Activated CD8-positive, alpha-beta memory T cell treated with anti-CD3 and anti-CD28 coated beads, Interleukin-2, amount 10 ng/mL, durations not matched to agents 7 days and 5 days (primary cell): ENCODE measurements at places on chromosomes 7 and 10. TPM values are rescaled to one million over a fixed set of nuclear protein-coding genes. Genes with fewer than 3 reads are reported as not detected.

DNA sequence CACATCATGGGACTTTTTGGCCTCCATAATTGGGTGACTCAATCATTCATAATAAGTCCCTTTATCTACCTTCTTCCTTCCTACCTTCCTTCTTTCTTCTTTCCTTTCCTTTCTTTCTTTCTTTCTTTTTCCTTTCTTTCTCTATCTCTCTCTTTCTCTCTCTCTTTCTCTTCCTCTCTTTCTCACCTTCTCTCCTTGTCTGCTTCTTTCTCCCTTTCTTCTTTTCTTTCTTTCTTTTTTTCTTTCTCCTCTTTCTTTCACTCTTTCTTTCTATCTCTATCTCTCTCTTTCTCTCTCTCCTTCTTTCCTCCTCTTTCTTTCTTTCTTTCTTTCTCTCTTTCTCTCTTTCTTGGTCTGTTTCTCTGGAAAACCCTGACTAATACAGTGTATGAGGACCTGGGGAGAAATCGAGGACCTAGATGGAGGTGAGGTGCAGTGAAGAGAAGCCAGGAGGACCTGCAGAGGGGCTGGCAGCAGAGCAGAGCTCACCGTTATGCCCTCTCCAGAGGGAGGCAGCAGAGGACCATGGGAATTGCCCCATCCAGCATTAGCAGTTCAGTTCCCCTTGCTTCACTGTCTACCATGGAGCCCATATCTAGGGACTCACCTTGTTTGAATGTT is 52.7 kb upstream of the BTRC start:
- DNase-seq = peak; percentile 65

GRCh38 chr10:44101082-44101481 is 283.8 kb downstream of the CXCL12 start:
- no peak for DNase-seq

The TSPAN15 gene
- total RNA-seq = 4.2 TPM

DNA sequence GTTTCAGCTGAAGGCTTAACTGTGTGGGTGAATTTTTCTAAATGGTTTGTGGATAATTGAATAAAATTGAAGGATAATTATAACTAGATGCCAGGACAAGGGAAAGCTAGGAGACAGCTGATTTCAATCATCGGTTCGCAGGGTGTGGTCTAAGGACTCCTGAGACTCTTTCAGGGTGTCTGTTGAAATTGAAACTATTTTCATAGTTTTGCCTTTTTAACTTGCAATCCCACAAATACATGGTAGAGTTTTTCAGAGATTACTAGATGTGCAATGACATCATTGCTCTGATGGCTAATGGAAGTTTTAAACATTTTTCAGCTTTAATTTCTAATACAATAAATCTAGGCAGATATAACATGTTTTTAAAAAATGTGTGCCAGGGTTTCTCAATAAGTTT is 18.5 kb downstream of the TRUB1 start:
- no peak for DNase-seq

DNA sequence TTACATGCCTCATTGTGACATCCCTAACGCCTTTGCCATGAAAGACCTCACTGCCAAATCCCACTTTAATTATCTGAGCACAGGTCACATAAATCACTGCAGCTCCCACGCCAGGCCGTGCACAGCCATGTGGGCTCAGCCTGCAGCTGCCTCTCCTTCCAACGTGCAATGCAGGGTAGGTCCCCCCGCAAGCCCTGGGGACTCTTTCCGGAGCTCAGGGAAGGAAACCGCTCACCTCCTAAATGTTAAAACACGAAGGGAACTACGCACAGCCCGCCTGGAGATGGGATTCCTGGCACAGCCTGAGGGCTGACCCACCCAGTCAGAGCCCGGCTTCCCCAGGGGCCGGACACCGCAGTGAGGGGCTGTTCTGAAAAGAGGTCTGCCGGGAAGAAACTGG is 128.0 kb downstream of the MAD1L1 start:
- DNase-seq = no peak

DNA sequence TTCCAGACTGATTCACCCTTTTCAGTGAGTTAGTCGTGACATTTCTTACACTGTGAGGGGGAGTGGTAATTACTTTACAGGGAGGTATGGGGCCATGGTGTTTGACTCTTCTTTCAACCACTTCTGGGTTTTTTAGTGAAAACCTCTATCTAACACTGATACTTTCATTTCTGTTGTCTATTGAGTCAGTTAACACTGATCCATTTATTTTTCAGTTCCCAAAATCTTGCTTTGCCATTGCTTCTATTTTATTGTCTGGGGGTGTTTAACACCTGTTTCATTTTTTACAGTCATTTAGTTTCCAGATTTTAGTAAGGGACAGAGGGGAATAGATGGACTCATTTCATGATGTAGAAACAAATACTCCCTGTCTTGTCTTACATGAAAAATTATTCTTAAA is 61.5 kb downstream of the HELLS start:
- DNase-seq = no peak

The STOX1 gene
- total RNA-seq = 0.33 TPM

The ZNF511 gene
- 50.7 TPM for total RNA-seq

The SFMBT2 gene
- 49.5 TPM for total RNA-seq

The NKX1-2 gene
- not detected for total RNA-seq

- DNase-seq = no peak
Observed at GRCh38 chr10:3995302-3996210, 210.5 kb upstream of the KLF6 start.

GRCh38 chr7:94901981-94902380 is 5.4 kb upstream of the PPP1R9A start:
- no peak for DNase-seq

DNA sequence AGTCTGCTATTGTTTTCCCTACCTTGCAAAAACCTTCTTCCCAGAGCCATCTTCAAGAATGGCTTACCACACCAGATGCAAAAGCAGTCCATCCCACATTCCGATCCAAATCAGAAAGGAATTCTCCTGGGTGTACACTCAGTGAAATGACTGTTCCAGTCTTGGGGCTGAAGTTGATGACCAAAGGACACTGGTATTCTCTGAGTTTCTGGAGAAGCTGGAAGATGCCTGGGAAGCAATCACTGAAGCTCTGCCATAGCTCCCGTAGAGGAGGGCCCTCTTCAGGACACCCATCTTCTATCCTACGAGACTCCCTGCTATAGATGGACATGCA is 155.7 kb downstream of the LCOR start:
- DNase-seq = no peak

DNA sequence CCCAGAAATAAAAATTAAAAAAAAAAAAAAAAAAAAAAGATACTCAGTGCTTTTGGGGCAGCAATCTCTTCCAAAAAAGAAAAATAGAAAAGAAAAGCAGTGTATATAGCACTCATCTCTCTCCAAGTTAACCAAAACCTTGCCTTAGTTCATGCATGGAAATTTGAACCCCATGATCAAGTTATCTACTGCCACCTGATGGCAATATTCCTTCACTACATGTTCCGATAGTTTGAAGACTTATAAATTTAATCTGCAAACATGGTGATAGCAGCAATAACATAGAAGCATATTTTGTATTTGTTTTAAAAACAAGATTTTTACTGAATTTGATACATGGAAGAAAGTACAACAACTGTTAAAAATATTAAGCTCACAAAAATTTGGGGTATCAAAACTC is 48.6 kb upstream of the SLIT1 start:
- DNase-seq = no peak

- no peak for DNase-seq
Observed at GRCh38 chr7:103966593-103967277, 22.7 kb downstream of the RELN start.

The CNTNAP2 gene
- not detected for total RNA-seq

The SPAM1 gene
- total RNA-seq = not detected

DNA sequence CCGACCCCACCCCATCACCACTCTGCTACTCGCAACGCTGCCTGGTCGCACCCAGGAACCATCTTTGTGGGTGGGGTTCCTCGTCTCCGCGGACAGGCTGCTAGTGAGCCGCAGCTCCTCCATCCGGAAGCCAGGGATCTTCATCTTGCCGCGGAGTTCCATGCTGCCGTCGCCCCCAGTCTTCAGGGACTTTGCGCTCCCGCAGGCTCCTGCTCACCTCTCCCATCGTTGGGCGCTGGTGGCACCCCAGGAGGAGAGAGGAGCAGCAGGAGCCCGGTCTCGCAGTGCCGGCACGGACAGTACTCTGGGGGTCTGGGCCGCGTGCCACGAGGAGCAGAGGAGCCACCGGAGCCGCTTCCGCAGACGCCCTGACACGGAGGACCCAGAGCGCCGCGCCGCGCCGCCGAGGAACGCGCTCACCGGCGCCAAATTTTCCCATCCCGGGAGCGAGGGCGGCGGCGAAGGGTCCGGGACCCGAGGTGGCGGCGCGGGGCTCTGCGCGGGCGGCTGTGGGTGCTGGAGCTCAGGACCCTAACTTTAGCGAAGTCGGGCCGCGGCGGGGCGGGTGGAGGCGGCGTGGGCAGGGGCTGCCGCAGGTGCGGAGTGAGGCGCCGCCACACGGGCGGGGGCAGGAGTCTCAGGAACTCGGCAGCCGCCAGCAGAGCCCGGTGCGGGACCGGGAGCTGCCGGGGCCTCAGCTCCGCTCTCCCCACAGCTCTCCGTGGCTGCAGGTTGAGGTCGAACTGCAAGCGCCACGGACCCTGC is 750.1 kb upstream of the SORCS1 start:
- DNase-seq = no peak

DNA sequence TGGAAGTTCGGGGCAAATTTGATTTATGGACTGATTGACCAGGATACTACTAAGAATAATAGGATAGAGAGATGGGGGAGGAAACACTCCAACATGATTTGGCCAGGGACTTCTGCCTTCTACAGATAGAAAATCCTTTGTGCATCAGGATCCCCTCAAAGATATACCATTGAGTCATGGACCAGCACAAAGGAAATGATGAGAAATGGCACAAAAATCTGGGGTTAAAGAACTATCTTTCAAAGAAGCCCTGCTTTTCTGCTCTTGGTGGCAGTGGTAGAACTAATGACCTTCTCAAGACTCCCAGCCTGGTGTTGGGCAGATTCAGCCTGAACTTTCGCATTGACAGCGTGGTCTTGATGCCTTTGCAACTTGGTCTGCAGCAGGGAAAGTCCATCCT is 27.6 kb upstream of the LAMB1 start:
- DNase-seq = no peak

The IDI2 gene
- not detected for total RNA-seq

GRCh38 chr10:3728563-3728962 is 56.4 kb downstream of the KLF6 start:
- no peak for DNase-seq

The SLC16A12 gene
- not detected for total RNA-seq

The FBXL13 gene
- 0.18 TPM for total RNA-seq

- peak; percentile 55 for DNase-seq
Observed at GRCh38 chr7:128398016-128398840, 11.6 kb downstream of the IMPDH1 start.

- no peak for DNase-seq
Observed at GRCh38 chr10:43136995-43137716, 1.1 kb upstream of the CSGALNACT2 start.

The NCF1 gene
- 0.35 TPM for total RNA-seq

The SFRP5 gene
- total RNA-seq = not detected

DNA sequence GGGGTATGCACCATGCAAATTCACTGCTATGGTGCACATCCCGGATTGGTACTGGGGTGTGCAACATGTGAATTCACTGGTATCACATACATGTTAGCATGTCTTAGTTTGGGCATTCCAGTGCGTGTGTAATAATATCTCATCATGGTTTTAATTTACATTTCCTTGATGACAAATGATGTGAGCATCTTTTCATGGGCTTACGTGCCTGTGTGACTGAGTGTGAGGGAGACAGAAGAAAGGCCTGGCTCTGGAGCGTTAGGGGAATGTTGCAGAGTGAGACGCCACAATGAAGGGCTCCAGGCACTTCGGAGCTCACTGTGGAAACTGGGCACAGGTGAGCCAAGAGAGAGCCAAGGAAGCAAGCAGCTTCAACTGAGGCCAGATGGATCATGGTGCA is 162.6 kb downstream of the UBE2H start:
- DNase-seq = no peak
